ENCODE measurements at places on chromosomes 12 and 14.

DNA sequence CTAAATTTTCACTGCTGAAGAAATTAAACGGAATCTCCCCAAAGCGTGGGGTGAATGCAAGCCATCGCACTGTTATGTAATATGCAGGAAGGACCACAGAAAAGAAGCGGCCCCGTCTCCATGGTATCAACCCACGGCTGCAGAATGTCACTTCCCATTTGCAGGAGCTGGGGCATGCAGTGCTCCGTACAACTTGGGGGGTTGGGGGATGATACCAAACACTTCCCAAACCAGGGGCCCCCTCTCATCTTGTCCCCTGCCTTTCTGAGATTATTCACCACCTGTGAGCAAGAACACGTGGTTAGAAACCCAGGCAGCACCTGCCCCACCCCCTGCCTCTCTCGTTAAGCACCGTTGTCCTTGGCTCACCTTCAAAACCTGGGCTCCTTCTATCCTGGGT lies 505.1 kb upstream of the TMEM132C start:
- DNase-seq = no peak

DNA sequence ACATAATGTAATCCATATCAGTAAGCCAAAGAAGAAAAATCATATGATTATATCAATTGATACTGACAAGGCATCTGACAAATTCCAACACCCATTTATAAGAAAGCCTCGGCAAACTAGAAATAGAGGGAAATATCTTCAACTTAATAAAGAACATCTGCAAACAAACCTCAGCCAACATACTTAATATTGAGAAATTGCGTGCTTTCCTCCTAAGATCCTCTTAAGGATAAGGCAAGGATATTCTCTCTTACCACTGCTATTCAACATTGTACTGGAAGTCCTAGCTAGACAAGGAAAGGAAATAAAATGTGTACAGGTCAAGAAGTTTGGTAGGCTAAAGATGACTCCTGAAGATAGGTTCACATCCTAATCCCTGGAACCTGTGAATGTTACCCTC lies 115.9 kb downstream of the DERA start:
- DNase-seq = no peak

DNA sequence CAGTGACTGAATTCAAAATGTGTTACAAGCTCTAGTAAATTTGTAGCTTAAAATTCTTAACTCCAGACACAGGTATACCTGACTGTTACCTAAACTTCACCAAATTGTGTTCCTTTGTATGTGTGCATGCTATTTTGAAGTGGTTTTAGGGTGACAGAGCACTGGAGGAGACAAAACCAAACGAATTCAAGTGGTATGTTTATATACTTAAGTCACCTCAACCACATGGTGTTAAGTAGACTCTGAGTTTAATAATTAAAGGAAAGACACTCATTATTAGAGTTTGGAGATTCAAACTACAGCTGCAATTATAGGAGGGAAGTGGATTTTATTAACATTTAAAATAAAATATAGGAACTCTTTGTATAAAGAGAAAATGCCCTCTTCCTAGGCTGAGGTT lies 84.3 kb downstream of the PLCZ1 start:
- no peak for DNase-seq

- DNase-seq = no peak
These were observed 114.5 kb downstream of the CMAS start for GRCh38 chr12:22160396-22161003.

GRCh38 chr12:47856721-47857575 lies 37.2 kb upstream of the HDAC7 start:
- no peak for DNase-seq

- DNase-seq = no peak
These were observed 191.3 kb upstream of the TBX3 start for GRCh38 chr12:114875313-114875712.

DNA sequence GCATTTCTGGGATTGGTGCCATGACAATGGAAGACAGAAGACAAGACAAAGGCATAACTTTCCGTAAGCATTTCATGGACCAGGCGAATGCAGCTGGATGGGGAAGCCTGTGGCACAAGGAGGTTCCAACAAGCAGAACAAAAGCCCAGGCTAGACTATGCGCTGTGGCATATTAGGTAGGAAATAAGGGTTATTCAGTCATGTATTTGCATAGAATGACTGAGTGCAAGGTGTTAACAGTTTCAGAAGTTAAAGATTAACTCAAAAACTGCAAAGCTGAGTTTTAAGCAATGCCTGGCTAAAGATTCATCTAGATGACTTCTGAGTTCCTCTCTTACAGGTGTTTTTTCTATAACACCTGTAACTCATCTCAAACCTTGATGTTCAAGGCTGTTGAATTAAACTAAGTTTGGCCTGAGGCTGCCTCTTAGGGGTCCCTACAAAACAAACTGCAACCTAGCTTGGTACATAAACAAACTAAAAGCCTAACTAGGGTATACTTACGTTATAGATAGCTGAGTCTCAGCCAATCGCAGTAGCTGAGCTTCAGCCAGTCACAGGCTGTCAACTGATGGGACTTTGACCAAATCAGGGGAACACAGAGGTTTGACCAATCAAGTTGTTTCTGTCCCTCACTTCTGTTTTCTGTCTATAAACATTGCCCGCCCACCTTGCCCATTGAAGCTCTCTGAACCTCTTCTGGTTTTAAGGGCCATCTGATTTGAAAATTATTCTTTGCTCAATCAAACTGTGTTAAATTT lies 52.2 kb upstream of the PLBD1 start:
- DNase-seq = peak; percentile 20

GRCh38 chr12:29957835-29958234 lies 174.1 kb upstream of the TMTC1 start:
- no peak for DNase-seq

DNA sequence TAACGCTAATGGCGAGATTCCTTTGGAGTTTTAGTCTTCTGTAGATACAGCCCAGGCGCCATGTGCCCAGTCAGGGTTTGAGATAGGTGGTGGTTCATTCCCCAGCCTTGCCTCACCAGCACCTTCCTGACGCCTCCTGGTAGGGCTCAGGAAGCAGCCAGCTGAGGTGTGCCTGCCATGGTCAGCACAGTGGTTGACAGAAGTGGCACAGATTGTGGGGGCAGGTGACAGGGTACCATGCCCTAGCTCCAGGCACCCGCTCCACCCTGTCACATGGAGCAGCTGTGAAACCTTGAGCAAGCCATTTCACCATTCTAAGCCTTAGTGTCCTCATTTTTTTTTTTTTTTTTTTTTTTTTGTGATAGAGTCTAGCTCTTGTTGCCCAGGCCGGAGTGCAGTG lies 45.6 kb downstream of the EVL start:
- DNase-seq = no peak

DNA sequence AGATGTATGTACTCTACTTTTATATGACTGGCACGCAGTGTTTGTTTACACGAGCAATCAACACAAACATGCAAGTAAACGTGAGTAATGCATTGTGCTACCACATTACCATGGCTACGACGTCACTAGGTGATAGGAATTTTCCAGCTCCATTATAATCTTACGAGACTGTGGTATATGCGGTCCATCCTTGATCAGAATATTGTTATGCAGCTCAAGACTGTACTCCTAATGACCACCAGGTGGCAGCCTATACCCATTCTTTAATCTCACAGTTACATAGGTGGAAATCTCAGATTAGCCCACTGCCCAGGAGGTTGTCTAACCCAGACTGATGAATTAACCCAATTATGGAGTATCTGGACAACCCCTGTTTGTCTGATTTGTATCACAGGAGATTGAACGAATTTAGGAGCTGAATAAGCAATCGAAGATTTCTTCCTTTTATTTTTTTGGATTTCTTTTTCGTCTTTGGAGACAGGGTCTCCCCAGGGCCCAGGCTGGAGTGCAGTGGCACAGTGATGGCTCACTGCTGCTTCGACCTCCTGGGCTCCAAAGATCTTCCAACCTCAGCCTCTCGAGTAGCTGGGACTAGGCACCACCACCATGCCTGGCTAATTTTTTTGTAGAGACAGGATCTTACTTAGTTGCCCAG lies 8.7 kb upstream of the TESPA1 start:
- peak; percentile 64 for DNase-seq

DNA sequence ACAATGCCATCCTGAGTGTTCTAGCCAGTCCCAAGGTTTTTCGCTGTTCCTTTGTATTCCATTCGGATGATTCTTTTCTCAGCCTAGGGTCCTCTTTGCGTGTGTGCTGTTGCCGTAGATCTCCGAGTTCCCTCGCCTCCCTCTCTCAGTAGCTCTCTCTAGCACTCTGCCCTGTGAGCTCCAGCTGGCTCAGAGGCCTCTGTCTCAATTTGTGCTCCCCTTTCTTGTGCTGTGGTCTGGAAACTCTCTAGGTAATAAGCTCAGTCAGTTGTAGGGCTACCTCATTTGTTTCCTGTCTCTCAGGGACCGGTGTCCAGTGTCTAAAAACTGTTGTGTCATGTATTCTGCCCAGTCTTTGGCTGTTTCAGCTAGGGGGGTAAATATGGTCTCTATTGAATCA lies 179.3 kb downstream of the PCNX1 start:
- no peak for DNase-seq

DNA sequence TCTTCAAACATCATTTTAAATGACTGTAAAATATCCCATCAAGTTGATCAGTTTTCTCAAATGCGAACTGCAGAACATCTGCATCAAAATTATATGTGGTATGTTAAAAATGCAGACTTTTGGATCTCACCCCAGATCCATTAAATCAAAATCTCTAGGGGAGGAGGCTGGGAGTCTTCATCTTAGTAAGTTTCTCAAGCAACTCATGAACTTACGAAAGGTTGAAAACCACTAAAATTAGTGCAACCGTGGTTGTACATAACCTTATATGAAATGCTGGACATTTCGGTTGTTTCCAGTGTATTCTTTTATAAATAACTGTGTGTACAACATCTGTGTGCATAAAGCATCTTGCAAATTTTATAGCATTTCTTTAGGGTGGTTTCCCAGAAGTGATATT lies 39.2 kb downstream of the ZFP36L1 start:
- DNase-seq = no peak

DNA sequence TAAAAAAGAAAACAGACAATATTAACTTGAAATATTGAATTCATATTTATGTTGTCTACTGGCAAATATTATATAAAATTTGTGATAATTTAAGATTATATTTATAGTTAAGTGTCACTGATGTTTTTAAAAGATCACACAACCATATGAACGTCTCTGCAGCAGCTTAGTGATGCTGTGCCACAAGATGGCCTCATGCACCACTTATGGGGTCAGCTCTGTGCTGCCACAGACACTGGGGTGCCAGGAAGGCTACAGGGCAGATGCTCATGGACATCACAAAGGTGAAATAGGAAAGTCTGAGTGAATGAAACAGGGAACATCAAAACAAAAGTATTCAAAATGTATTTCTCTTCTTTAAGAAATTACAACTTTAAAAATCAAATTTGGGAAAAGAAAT lies 13.1 kb downstream of the ATXN3 start:
- no peak for DNase-seq

DNA sequence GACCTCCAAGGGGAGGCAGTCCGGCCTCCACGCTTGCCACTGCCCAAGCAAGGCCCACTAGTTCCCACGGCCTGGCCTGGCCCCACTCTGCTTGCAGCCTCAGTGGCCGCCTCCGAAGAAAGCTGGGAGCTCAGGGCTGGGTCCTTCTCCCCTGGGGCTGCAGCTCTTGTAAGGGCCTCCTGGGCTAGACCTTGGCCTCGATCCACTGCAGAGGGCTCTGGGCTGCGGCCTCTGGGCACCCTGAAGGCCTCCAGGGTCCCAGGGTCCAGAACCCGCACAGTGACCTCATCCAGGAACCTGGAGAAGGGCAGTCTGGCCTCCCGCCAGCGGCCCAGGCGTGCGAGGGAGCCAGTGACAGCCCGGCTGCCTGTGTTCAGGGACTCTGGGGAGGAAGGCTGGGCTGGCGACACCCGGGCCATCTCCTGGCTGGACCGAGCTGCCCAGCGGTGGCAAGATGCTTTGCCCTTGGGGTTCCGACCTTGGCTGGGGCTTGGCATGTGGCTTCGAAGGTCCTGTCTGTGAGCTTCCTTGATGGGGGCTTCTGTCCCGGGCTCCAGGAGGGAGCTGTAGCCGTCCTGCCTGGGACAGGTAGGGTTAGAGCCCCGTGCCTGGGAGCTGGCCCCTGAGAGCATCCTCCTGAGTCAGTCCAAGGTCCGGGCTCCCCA lies 9.8 kb downstream of the BEGAIN start:
- DNase-seq = no peak

DNA sequence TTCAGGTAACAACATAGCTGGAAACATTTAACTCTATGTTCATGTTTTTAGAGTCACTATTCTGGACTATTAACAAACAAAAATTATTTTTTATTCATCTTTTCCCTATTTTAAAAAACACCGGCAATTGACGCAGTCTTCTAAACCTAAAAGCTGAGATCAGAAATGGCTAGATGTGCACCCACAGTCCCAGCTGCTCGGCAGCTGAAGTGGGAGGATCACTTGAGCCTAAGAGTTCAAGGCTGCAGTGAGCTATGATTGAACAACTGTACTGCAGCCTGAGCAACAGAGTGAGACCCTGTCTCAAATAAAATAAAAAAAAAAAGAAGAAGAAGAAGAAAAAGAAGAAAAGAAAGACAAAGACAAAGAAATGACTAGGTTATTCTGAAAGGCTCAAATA lies 64.5 kb downstream of the PAX9 start:
- DNase-seq = no peak

GRCh38 chr14:93532541-93532940 lies 101.8 kb downstream of the UNC79 start:
- DNase-seq = no peak

- no peak for DNase-seq
These were observed 219.8 kb downstream of the CRADD start for GRCh38 chr12:93896952-93897351.

DNA sequence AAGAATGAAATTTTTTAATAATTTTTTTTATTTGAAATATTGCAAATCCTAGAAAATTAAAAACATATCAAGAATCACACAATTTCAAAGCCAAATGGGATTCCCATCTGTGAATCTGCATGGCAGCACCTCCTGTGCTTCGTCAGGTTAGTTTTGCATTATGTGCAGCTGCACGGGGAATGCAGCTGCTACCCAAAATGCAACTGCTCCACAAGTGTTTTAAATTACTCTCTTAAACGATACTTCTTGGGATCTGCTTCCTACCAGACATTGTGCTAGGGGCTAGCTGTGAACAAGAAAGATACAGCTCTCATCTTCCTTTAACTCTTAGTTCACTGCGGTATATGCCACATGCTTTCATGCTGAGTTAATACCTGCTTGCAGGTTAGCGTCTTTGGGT lies 154.2 kb downstream of the CRADD start:
- DNase-seq = no peak

DNA sequence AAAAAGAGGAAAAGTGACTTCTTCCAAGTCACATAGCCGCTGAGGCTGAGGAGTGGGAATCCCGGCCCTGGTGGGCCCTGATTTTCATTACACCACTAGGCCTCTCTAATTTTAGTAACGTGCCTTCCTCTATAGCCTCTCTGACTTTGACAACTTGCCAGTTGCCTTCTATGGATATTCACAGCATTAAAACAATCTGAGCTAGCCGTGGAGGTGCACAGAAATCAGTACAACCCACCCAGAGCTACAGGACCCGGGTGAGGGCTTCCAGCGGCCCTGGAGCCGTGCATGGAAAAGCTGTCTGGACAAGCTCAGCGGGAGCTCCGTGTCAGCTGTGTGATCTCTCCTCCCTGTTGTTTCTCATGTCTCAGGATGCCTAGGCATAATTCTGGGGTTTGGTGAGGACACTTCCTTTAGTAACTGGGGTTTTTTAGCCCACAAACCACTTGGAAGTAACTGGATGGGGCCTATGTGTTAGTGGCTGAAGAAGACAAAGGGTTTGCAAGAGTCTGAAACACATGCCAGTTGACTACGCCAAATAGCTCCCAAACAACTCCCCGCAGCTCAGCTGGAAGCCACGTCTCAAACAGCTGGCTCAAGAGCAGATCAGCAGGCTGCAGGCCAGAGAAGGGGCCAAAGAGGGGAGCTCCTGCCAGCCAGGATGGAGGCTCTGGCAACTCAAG lies 53.0 kb downstream of the SSH1 start:
- no peak for DNase-seq

- DNase-seq = no peak
These were observed 908.6 kb downstream of the TRHDE start for GRCh38 chr12:73180734-73181133.

All from GM10248 (cell line).